Nephron progenitor cell (in vitro differentiated cells): ENCODE measurements at places on chromosomes 3 and 15.

DNA sequence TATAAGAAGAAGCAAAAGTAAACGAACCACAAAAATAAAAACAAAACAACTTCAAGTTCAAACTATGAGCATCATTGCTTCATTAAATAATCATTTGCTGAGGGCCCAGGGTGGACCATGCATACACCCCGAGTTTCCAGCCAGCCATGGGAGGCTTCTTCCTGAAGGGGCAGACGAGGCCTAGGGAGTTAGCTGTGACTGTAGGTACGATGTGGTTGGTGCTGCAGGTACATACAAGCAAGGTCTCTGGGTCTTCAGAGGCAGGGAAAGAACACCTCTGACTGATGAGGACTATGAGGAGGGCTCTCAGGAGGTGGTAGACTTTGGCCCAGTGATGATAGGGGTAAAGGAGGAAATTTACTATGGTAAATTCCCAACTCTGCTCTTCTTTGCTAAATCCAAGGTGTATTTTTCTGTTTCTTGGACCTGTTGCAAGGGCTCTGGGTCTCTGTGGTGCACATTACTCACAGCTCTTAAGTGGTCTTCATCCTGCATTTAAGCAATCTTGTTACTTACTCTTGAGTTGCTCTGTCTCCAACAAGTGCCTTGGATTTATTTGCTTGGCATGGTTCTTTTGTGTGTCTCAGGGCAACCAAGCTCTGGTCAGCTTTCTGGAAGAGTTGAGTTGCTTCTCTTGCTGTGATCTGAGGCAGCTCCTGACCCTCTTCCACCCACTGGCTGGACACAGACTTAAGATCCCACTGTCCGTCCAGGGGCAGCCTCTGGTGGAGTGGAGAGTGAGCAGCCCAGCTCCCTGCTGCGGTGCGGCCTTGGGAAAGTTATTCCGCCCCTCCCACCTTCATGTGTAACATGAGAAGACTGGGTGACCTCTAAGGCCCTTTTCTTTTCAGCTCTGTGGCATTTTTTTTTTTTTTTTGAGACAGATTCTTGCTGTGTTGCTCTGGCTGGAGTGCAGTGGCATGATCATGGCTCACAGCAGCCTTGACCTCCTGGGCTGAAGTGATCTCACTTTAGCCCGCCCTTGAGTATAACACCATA is 56.1 kb upstream of the KIF23 start:
- no peak overlapping the region for H3K27ac ChIP-seq
- peaks cover 28% of the 10 kb centered on the region for H3K4me1 ChIP-seq
- peak; percentile 58 for DNase-seq
- H3K27me3 ChIP-seq = peaks cover 10% of the 10 kb centered on the region
- H3K4me3 ChIP-seq = peak overlapping the region; percentile 28
- no peaks in the 10 kb centered on the region for H3K36me3 ChIP-seq

DNA sequence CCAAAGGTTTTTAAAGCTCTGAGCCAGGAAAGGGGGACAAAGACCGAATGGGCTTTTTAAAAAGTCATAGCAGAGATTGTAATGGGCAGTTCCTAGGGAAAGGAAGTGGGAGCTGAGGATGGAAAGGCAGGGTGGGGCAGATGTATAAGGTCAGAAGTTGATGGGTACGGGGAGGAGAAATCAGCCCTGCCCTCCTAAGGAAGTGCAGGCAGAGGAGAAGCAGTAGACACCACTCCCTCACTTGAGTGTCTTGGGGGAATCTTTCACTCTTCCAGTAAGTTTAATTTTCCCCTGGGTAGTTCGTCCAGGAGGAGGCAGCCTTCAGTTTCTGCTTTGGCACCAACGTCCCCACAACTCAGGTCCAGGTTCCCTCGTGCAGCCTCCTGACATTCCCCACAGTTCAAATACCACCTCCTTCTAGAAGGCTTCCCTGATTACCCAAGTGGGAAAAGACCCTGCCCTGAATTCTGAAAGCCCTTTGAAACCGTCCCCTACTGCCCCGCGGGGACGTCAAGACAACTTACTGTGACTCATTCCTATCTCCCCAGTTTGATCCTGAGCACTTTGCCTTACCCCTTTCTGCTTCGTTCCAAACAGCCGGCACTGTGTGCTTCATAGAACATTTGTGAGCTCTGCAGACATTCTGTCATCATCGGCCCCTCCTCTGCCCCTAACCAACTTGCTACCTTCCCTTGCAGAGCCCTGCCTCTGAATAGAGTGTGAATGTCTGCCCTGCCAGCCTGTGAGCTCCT is 14.3 kb upstream of the SRP14 start:
- H3K36me3 ChIP-seq = no peaks in the 10 kb centered on the region
- H3K4me3 ChIP-seq = no peak overlapping the region
- H3K4me1 ChIP-seq = peaks cover 89% of the 10 kb centered on the region

DNA sequence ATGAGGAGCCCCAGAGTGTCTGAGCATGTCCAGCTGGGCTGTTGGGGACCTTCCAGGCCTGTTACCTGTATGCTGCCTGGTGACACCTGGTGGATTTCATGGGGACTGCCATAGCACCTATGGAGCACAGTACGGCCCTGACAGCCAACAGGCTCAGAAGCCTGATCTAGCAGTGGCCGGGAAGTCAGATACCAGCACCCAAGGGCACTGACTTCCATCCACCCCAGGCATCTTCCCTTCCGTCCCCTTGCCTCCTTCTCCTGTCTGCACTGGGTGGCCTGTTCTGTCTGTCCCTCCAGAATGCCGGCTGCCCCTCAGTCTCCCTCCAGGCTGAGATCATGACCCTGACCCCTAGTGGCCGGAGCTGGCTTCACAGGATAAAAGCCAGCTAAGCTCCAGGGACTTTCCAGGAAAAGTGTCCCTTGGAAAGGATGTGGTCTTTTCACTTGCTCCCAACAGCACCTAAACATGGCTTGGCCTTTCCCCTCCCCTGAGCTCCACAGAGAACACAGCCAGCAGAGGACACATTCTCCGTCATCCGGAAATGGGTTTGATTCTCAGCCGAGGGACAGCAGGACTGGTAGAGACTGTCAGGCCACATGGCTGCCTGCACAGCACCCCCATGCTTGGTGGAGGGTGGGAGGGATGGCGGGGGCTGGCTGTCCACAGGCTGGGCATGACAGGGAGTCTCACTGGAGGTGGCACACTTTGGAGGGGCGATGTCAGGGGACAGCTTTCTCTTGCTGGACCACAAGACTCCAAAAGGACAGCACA is 9.5 kb downstream of the RPS17 start:
- H3K27me3 ChIP-seq = peaks cover 4% of the 10 kb centered on the region
- no peaks in the 10 kb centered on the region for H3K4me1 ChIP-seq
- no peak overlapping the region for H3K27ac ChIP-seq
- peak overlapping the region; percentile 56 for H3K4me3 ChIP-seq
- peaks cover 21% of the 10 kb centered on the region for H3K36me3 ChIP-seq
- peak; percentile 83 for DNase-seq

DNA sequence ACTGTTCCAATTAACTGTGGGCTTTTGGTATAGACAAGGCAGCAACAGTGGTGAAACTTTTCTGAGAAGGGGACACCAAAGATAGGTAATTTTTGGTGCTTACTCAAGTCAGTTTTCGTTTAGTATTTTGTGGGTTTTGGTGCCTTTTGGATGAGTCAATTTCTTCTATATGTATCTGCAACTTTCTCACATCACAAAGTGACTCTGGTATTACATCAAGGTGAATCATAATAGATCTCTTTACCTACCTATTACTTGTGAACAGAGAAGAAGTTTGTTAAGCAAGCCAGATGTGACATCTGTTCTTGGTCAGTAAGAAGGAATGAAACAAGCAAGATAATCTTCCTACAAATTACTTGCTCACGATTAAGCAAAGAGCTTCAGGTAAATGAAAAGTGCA is 732.4 kb upstream of the DPPA4 start:
- no peaks in the 10 kb centered on the region for H3K27me3 ChIP-seq
- no peaks in the 10 kb centered on the region for H3K36me3 ChIP-seq
- H3K4me1 ChIP-seq = no peaks in the 10 kb centered on the region
- no peak overlapping the region for H3K27ac ChIP-seq
- no peak for DNase-seq

GRCh38 chr15:101022306-101022705 is 103.1 kb downstream of the LRRK1 start:
- no peak overlapping the region for H3K4me3 ChIP-seq
- H3K36me3 ChIP-seq = no peaks in the 10 kb centered on the region
- no peak for DNase-seq
- peaks cover 23% of the 10 kb centered on the region for H3K27me3 ChIP-seq
- no peak overlapping the region for H3K27ac ChIP-seq
- H3K4me1 ChIP-seq = peaks cover 15% of the 10 kb centered on the region

DNA sequence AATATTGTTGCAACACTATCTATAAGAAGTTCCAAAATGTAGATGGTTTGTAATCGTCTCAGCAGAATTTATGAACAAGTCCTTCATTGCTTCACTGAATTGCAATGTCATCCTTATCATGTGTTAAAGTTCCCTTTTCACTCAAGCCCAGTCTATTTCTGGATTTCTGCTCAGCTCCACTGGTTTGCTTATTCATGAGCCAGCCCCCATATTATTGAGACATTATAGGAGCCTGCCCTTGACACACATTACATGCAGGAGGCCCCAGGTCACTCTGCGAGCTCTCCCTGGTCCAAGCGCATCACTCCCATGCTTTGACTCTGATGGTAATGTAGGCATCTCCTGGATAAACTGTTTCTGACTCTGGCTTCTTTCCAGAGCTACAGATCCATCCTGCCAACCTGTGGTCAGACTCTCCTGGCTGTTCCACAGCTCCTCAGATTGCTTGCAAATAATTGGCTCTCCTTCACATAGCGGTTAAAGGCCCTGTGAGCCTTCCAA is 56.9 kb downstream of the ABTB1 start:
- peaks cover 46% of the 10 kb centered on the region for H3K4me1 ChIP-seq
- H3K27me3 ChIP-seq = peaks cover 2% of the 10 kb centered on the region
- no peak overlapping the region for H3K27ac ChIP-seq
- DNase-seq = no peak
- H3K4me3 ChIP-seq = no peak overlapping the region

DNA sequence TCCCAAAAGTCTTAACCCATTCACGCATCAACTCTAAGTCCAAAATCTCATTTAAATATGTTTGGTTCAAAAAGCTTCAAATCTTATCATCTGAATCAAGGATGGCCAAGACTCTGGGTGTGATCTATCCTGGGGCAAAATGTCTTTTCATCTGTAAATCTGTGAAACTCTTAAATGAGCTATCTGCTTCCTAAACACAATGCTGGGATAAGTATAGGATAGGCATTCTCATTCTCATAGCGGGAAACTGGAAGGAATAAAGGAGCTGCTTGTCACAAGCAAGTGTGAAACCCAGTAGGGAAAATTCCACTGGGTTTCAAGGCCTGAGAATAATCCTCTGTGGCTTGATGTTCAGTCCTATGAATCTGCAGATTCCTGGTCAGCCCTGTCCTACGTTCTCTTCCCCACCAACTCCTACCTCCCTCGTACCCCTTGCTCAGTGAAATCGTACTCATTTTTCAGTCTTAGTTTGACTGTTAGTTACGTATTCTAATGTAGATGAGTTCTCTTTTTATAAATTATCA is 156.7 kb downstream of the EPHA3 start:
- no peaks in the 10 kb centered on the region for H3K27me3 ChIP-seq
- no peak for DNase-seq
- H3K4me1 ChIP-seq = peaks cover 14% of the 10 kb centered on the region
- no peak overlapping the region for H3K27ac ChIP-seq
- H3K4me3 ChIP-seq = no peak overlapping the region
- no peaks in the 10 kb centered on the region for H3K36me3 ChIP-seq

- no peak overlapping the region for H3K27ac ChIP-seq
- DNase-seq = no peak
- no peaks in the 10 kb centered on the region for H3K36me3 ChIP-seq
- H3K27me3 ChIP-seq = peaks cover 18% of the 10 kb centered on the region
These were observed 94.1 kb downstream of the SEC22A start for GRCh38 chr3:123295901-123296250.

GRCh38 chr3:169475978-169476698 is 187.4 kb downstream of the MECOM start:
- peaks cover 22% of the 10 kb centered on the region for H3K4me1 ChIP-seq
- DNase-seq = no peak
- H3K27me3 ChIP-seq = peaks cover 15% of the 10 kb centered on the region
- H3K4me3 ChIP-seq = no peak overlapping the region
- no peak overlapping the region for H3K27ac ChIP-seq
- H3K36me3 ChIP-seq = no peaks in the 10 kb centered on the region

DNA sequence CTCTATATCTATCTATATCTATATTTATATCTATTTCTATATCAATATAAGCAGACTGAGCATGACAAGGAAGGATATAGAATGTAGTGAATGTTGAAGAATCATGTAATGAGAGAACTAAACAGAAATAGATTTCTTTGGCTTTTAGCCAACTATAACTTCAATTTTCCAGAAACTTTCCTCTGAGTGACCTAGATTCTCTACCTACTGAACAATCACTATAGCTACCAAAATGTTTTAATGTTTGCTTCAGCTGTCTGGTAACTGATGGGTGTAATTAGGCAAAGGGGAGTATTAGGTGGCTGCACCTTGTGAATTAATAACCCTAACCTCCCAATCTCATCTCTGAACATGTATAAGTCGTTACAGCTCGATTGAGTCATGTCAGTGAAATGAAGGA is 76.4 kb upstream of the ROBO1 start:
- H3K36me3 ChIP-seq = no peaks in the 10 kb centered on the region
- H3K27me3 ChIP-seq = no peaks in the 10 kb centered on the region
- H3K27ac ChIP-seq = no peak overlapping the region
- H3K4me3 ChIP-seq = no peak overlapping the region
- DNase-seq = no peak

GRCh38 chr3:196115678-196116083 is 33.8 kb upstream of the TFRC start:
- H3K4me1 ChIP-seq = no peaks in the 10 kb centered on the region
- no peaks in the 10 kb centered on the region for H3K27me3 ChIP-seq
- no peak for DNase-seq
- H3K4me3 ChIP-seq = no peak overlapping the region
- H3K36me3 ChIP-seq = no peaks in the 10 kb centered on the region
- no peak overlapping the region for H3K27ac ChIP-seq

- DNase-seq = no peak
- H3K4me1 ChIP-seq = peaks cover 23% of the 10 kb centered on the region
- peak overlapping the region; percentile 86 for H3K27ac ChIP-seq
- no peaks in the 10 kb centered on the region for H3K36me3 ChIP-seq
- peaks cover 6% of the 10 kb centered on the region for H3K27me3 ChIP-seq
These were observed 425 bp upstream of the FYTTD1 start for GRCh38 chr3:197749315-197749600.
